ENCODE measurements at places on chromosomes 1 and 21. TPM values are rescaled to one million over a fixed set of nuclear protein-coding genes. Genes with fewer than 3 reads are reported as not detected.

Gene SZT2
- 6.6 TPM for total RNA-seq

Gene LIN28A
- 0.03 TPM for total RNA-seq

Gene RHD
- total RNA-seq, result not detected

Gene ESRRG
- not detected for total RNA-seq

Gene PLA2G2D
- total RNA-seq, result not detected

Gene BEST4
- 0.37 TPM for total RNA-seq

Gene THEMIS2
- 0.82 TPM for total RNA-seq

Gene LYSMD1
- 6.1 TPM for total RNA-seq

Gene KCNT2
- total RNA-seq, result not detected

Gene PGBD2
- 3.7 TPM for total RNA-seq

Gene RPTN
- not detected for total RNA-seq

Gene GJA8
- total RNA-seq, result not detected

Gene VPS26C
- 32.7 TPM for total RNA-seq

Gene PLD5
- 1.3 TPM for total RNA-seq

Gene IL20
- total RNA-seq, result not detected

Gene GBP4
- not detected for total RNA-seq

Gene SLC45A1
- total RNA-seq, result 3.0 TPM

Gene PTPN22
- total RNA-seq, result not detected

Gene EDN2
- 4.7 TPM for total RNA-seq

Gene ADAM30
- not detected for total RNA-seq

Gene NUP210L
- not detected for total RNA-seq

Gene SLC9C2
- not detected for total RNA-seq

Gene WASF2
- 50.7 TPM for total RNA-seq

Gene KCNE1
- total RNA-seq, result not detected

Gene TNFRSF9
- total RNA-seq, result 3.0 TPM

Gene AMY2A
- total RNA-seq, result not detected

Gene UBL4B
- total RNA-seq, result not detected

Gene IL22RA1
- total RNA-seq, result 5.0 TPM

Gene SPRR2A
- not detected for total RNA-seq

Gene CFHR5
- total RNA-seq, result not detected

Gene HSD11B1
- not detected for total RNA-seq
